HFF-Myc (cell line): ENCODE measurements at places on chromosomes 16 and 17.

GRCh38 chr16:54808890-54809289 lies 121.8 kb upstream of the IRX5 start:
- no peak for DNase-seq

- peak; percentile 6 for DNase-seq
These were observed 261.8 kb upstream of the PSMD7 start for GRCh38 chr16:74034862-74035261.

GRCh38 chr17:27623614-27624013 lies 7.4 kb upstream of the LGALS9 start:
- no peak for DNase-seq

DNA sequence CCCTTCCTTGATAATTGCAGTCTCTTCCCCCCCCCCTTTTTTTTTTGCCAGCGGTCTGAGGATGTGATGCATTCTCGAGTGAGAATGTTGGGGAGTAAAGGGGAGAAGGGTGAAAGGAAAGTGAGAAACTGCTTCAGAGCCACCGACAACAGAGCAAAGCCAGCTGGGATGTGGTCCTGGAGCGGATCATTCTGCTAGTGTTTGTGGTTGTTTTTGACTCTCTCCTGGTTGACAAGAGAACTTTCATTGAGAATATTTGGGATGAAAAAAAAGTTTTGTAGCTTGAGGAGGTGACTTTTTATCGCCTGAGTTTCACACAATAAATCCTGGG lies 1.3 kb downstream of the NF1 start:
- DNase-seq: no peak

- no peak for DNase-seq
These were observed 130.3 kb downstream of the SKAP1 start for GRCh38 chr17:48299760-48300159.

DNA sequence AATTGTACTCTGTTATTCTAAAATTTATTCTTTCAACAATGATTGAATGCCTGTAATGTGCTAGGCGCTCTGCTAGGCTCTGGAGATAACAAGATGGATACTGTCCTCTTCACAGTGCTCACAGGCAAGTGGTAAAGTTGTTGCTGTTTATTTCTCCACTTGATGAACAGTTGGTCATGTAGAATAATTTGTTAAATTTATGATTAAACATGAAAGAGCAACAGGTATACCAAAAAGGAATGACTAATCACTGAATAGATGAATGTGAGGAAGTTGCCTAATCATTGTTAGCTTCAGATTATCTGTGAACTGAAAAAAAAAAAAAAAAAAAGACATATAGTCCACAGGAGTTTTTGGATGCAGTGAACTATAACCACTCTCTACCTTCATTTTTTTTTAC lies 62.3 kb downstream of the NFATC3 start:
- no peak for DNase-seq

DNA sequence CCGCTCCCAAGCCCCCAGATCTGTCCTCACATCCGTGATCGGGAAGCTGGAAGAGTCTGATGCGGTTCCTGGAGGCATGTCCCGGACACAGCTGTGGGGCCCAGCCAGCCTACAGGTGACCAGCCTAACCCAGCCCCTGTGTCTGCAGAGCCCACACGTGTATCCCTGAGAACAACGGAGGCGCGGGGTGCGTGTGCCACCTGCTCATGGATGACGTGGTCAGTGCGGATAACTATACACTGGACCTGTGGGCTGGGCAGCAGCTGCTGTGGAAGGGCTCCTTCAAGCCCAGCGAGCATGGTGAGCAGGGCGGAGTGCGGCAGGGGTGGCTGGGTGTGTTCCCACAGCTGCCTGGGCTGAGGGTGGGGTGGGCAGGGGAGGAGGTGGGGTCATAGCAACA lies 30.9 kb downstream of the IL4R start:
- DNase-seq: no peak

- DNase-seq: peak; percentile 20
These were observed 18.6 kb downstream of the FOXN1 start for GRCh38 chr17:28524476-28525424.

DNA sequence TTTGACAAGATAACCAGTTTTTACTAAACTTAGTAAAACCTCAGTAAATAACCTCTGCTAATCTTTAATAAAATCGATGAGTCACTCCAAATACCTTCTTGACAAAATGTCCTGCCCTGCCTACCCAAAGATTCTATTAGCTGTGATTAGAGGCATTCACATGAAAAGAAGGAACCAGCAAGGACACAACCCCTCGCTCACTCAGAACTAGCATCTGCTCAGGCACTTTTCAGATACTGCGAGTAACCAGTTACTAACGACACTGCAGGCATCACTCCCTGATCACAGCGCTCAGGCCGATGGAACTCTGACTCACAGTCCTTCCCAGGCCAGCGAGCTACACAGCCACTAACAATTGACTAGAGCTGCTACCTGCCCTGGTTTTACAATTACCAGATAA lies 24.3 kb downstream of the PELP1 start:
- peak; percentile 33 for DNase-seq

DNA sequence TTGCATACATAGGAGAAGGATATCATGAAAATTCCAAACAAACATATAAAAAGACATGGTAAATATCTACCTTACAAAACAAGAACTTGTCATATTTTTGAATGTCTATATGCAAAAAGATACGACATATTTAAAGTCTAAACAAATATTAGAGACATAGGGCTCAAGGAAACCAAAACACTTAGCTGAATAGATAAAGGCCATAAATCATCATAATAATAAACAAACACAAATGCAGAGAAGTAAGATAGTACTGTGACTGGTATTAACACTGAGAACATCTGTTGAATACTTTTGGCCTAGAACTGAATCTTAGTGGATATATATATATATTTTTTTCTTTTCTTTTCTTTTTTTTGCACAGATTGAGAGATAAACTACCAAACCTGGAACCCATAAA lies 435.8 kb downstream of the KCNJ18 start:
- no peak for DNase-seq

GRCh38 chr17:73335591-73336407 lies 24.0 kb upstream of the CDC42EP4 start:
- no peak for DNase-seq

DNA sequence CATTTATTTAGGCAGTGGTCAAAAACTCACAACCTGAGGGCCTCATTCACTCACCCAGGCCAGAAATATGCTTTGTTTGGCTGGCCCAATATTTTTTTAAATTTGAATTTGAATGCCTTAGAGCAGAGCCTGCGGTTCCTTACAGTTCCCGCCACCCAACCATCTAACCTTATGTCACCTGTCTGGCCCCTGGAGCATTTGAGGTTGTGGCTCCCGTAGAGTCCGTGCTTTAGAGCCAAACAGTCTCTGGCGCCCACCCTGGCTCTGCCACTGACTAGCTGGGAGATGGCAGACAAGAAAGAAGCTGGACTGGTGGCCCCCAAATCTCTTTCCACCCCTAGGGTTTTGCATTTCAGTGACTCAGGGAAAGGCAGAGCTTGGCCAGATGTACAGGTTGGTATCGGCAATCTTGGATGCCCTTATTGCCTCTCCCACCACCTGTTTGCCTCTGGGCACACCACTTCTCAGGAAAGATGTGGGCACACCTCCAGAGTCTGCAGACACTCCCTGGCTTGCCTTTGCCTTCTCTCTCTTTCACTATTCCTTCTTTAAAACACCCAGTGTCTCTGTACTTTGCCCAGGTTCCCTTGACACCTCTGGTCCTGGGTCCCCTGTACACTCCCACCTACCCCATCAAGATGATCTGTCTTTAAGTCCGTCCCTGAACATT lies 1.9 kb upstream of the MAP3K14 start:
- DNase-seq: no peak

DNA sequence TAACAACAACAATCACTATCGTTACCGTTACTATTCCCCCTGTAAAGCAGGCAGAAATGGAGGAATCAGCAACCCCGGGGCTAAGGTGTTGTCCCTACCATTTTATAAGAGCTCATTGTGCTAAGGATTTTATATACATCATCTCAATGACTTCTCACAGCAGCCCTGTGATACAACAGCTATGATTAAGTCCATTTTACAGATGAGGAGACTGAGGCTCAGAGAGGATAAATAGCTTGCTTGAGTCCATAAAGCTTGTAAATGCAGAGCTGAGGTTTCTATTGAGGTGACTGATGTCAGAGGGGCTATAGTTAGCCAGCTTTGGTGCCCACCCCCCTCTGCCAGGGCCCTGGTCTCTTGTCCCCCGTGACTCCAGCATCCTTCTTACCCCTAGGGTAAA lies 16.7 kb upstream of the PDK2 start:
- DNase-seq: no peak

DNA sequence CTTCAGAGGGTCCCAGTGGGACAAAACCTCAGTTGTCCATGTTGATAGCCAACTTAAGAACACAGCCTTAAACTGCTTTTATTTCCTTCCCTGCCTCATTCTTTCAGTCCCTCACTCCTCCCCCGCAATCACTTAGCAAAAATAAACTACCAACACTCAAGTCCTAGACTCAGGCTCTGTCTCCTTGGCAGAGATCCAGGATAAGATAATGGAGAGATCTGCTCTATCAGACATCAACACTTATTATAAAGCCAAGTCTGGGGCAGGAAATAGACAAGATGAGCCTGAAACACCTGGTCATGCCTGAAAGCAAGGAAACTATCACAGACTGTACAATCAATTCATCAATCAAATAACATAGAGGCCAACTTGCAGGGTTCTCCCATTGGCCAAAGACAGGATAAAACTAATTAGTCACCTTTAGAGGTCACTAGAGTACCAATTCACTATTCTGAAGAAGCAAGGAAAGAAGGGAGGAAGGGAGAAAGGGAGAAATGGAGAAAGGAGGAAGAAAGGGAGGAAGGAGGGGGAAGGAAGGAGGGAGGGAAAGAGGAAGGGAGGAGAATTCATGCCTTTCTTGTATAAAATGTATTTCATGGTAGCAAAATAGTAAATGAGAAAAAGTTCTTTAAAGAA lies 15.7 kb downstream of the HYDIN start:
- no peak for DNase-seq

GRCh38 chr16:53216798-53217197 lies 162.0 kb downstream of the CHD9 start:
- no peak for DNase-seq

- no peak for DNase-seq
These were observed 20.0 kb downstream of the SLC43A2 start for GRCh38 chr17:1608676-1609075.

DNA sequence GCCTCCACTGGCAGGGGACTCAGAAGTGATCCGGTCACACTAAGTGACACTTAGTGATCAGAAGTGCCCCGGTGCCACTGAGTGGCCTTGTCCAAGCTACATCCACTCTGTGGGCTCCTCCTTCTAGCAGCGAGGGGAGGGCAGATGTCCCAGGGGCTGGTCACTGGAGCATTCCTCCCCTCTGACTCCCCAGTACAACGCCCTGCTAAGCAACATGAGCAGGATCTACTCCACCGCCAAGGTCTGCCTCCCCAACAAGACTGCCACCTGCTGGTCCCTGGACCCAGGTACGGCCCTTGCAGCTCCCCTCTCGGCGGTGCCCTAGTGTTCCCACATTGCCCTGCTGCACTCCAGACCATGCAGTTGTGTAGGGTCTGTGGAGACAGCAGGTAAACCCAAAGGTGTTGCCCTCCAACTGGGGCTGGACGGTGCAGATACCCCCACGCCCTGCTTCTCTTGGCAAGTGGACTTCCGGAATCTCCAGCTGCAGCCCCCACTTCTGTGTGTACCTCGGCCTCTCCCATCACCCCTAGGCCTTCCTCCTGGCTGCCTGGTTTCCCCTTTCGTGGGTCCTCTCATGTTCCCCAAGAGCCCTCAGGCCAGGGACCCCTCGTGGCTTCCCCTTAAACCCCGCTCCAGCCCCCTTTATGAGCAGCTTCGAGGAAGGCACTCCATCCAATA lies 2.1 kb downstream of the ACE start:
- peak; percentile 77 for DNase-seq

- no peak for DNase-seq
These were observed 2.7 kb downstream of the DLX3 start for GRCh38 chr17:49992191-49992932.

GRCh38 chr17:54280741-54281140 lies 458.0 kb downstream of the KIF2B start:
- no peak for DNase-seq

- DNase-seq: no peak
These were observed 77.2 kb downstream of the TMC6 start for GRCh38 chr17:78051186-78051972.

- no peak for DNase-seq
These were observed at the start of gene AOC3 for GRCh38 chr17:42850954-42851353. AOC3 (plus strand) TSS chr17:42851199; CDS start chr17:42851344, 145 bp downstream.

GRCh38 chr16:71698491-71698890 lies 26.0 kb downstream of the PHLPP2 start:
- no peak for DNase-seq

- DNase-seq: no peak
These were observed 20.1 kb downstream of the TPSD1 start for GRCh38 chr16:1275791-1276579.

- DNase-seq: no peak
These were observed 2.9 kb upstream of the ABCA10 start for GRCh38 chr17:69231521-69231920.

DNA sequence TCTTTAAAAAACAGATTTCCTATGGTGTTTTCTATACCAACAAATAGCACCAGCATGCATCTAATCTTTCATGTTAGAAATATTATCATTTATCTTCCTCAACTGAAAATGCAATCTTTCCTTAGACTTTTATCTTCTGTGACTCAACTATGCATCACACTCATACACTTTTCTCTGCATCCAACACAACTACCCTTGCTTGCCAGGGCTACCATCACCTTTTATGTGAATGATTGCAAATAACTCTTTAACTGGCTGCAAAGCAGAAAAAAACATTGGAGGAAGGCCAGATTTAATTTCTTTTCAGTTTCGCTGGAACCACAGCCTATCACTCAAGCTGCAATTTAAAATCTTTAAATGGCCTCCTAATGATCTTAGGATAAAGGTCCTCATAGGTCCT lies 212.9 kb downstream of the CDH8 start:
- no peak for DNase-seq

DNA sequence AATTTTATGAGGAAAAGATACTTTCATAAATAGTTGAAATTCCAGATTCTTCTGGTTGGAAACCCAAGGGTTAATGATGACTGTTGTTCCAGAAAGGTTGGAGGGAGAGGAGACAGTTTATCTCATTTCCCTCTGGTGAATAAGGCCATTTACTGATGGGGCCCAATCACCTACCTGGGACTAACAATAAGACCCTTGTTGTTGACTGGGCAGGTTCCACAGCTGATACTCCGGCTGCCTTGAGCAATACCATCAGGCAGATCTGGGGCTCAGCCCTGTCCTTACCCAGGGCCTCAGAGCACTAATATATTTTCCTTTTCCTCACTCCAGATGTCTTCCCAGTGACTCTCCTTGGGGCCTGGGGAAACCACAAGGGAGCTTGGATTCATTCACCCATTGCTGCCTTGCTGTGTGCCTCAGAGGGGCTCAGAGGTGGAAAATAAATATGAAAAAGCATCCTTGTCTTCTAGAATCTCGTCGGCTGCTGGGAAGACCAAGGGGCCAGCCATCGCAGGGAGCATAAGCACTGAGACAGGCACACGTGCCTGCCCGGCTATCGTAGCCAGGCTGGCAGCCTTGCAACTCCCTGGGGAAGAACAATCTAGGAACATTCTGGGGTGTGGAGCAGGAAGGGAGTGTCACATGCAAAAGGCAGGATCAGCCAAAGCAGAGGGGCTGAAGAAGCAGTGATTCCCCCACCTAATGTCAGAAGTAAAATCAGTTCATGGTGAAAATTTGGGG lies 54.4 kb downstream of the MPRIP start:
- no peak for DNase-seq
